ENCODE measurements at places on chromosomes 12 and 14.
A peak's percentile ranks its signal among the peaks of the same experiment; 100 is the strongest.

DNA sequence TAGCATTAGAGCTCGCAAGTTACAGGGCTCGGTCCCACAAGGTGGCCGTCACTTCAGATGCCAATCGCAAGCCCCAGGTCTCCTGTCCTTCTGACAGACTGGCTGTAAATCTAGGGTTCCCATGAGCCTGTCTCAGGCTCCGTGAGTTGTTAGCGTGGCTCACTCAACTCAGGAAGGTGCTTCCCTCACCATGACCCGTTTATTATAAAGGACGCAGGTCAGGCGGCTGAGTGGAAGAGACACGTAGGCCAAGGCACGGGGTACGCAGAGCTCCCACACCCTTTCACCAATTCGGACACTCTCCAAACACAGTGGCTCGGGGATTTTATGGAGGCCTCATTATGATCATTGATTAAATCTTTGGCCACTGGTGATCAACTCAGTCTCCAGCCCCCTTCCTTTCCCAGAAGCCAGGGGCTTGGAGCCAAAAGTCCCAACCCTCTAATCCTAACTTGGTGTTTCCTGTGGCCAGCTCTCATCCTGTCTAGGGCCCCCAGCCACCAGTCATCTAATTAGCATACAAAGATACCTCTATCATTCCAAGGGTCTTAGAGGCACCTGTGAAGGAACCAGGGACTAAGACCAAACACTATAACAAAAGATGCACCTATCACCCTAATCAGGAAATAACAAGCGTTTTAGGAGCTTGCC, 25.8 kb upstream of the LRTM2 start:
- DNase-seq: no peak

- no peak for DNase-seq
Measured at GRCh38 chr14:68448252-68448902, 344.5 kb downstream of the ZFP36L1 start.

DNA sequence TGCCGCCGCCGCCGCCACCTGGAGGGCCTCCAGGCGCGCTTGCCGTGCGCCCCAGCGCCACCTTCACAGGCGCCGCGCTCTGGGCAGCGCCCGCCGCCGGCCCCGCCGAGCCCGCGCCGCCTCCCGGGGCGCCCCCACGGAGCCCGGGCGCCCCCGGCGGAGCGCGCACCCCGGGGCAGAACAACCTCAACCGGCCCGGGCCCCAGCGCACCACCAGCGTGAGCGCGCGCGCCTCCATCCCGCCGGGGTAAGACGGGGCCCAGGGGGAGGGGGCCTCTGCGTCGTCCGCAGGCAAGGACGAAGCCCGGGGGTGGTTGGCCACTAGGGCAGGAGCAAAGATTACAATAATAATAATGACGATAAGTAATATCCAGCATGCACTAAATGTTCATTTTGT, 21.3 kb downstream of the DTX1 start:
- no peak for DNase-seq

DNA sequence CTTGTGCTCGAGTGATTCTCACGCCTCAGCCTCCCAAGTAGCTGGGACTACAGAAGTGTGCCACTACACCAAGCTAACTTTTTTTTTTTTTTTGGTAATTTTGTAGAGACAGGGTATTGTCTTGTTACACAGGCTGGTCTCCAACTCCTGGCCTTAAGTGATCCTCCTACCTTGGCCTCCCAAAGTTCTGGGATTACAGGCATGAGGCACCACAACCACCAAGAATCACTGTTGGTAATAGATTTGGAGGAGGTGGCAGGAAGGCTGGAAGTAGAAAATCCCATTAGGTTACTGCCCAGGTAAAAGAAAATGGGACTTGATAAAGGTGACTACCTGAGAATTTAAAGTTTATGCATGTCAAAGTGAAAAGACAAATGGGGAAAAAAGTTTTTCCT, 1.4 kb upstream of the CDCA4 start:
- no peak for DNase-seq

- no peak for DNase-seq
Measured at GRCh38 chr12:57320639-57321038, 69.7 kb upstream of the STAC3 start.

DNA sequence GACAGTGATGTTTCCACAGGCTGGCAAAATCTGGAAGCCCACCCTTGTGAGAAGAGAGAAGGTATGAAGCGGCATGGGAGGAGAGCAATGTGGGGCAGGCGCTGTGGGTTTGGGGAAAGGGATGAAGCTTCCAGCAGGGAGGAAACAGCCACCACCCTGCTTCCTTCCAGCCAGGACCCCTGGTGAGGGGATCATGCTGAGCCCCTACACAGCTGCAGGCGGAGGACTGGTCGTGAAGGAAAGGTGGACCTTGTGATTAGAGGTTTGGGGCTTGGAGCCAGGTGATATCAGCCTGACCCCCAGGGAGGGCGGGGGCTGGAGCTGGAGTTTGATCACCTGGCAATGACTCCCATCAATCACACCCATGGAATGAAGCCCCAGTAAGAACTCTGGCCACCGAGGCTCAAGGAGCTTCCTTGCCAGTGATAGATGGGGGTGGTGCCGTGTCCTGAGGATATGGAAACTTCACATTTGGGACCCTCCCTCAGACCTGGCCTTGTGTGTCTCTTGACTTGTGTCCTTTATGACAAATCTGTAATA, 48.6 kb downstream of the RIMBP2 start:
- no peak for DNase-seq

GRCh38 chr14:51562816-51563215, 88.9 kb upstream of the FRMD6 start:
- peak; percentile 72 for DNase-seq

GRCh38 chr14:66643344-66643743, 135.4 kb downstream of the GPHN start:
- DNase-seq: peak; percentile 19

Measured in fibroblast of skin of back (primary cell).